Ammon's horn (tissue), 1 donor: ENCODE measurements at places on chromosomes 11 and 22.

- no peak for DNase-seq
Observed at GRCh38 chr11:69552951-69553350, 71.5 kb downstream of the LINC01488 start.

DNA sequence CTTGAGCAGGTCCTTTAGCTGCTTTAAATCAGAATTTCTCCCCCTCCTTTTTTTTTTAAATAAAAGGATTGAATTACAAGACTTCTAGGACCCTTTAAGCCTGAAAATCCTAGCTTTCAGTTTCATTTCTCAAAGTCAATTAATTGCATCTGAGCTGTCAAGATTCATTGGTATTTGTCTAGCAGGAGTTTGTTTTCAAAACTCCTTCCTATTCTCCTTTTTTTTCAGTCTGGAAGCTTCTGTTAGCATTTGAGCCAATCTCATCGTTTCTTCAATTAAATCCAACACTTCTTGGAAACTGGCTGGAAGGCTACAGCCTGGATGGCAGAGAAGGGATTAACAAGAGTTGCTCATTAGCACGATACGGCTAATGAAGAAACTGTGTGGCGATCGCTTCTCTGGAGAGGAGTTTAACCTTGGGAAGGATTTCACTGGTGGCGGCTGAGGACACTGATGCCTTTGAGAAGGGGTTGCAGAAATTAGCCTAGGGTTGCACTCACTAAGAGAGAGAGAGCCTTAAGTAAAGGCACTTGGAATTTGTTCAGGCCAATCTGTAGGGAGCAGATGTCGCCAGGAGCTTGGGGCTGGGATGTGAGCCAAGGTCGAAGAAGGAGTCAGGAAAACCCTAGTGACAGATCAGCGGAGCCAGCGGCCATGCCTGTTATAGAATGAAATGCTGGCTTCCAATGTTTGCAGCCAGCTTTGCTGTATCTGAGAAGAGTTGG is 43.8 kb upstream of the API5 start:
- peak; percentile 51 for DNase-seq

GRCh38 chr11:16933756-16934603 is 80.2 kb downstream of the PLEKHA7 start:
- DNase-seq, result no peak

- DNase-seq, result no peak
Observed at GRCh38 chr22:44616461-44616860, 85.5 kb upstream of the PRR5 start.

GRCh38 chr22:48052621-48052890 is 1290.1 kb downstream of the TBC1D22A start:
- no peak for DNase-seq

DNA sequence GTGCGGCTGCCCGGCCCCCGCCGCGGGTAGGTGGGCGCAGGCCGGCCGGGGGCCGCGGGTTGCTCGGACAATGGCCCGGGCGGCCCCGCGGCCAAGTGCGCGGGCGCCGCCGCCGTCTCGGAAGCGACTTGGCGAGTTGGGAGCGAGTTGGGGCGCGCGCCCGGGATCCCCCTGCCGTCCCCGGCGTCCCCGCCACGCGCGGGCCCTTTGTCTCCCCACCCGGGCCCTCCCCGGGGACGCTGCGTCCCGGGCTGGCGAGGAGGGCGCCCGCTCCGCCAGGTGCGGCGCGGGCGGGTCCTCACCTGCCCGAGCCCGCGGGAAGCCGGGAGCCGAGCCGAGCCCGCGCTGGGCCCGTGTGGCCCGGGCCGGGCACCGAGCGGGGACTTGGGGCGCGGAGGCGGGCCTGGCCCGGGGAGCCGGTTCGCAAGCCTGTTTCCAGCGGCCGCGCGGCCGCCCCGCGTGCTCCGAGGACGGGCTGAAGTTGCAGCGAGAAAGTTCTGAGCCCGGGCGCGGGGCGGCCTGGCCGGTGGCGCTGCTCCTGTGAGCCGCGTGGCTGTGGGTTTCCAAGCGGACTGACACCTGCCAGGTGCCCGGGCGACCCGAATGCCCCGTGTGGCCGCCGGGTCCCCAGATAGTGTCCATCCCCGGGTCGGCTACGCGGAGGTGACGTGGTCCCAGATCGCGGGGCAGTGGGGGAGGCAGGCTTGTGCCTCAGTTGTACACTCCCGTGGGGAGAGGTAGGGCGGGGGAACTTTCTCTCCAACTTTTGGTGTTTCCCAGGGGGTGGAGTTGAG is 586 bp downstream of the LRP5 start:
- no peak for DNase-seq

DNA sequence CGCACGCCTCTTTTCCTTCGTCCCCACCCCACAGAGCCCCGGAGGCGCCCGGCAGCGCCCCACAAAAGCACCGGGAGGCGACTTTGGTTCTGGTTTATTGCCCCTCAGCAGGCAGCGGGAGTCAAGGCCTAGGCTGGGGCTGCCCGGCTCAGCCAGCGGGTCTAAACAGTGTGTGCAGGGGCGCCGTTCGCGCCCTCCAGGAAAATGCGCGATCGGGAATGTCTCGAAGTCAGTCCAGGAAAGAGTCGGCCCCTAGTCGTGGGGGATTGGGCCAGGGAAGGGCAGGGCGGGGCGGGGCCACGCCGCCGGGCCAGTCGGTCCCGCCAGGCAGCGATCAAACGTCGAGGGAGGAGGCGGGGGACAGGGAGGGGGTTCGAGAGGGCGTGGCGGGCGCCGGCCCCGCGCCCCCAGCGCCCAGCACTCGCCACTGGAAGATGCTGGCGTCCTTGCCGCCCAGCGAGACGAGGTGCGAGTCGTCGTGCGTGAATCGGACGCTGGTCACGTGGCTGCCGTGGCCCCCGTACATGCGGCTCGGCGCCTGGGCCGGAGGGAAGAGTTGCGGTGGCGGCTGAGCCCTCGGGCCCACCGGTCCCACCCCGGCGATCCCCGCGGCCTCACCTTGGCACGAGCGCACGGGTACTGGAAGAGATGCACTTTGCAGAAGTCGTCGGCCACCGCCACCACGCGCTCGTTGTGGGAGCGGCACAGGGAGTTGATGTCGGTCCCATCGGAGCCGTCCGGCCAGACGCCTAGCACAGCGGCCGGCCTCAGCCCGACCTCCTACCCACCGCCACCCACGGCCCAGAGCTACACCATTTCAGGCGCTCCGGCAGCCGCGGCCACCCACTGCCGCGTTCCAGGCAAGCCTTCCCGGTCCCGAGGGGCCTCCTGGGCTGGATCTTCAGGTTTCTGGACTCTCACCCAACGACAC is 741 bp upstream of the MTA2 start:
- DNase-seq, result peak; percentile 84

DNA sequence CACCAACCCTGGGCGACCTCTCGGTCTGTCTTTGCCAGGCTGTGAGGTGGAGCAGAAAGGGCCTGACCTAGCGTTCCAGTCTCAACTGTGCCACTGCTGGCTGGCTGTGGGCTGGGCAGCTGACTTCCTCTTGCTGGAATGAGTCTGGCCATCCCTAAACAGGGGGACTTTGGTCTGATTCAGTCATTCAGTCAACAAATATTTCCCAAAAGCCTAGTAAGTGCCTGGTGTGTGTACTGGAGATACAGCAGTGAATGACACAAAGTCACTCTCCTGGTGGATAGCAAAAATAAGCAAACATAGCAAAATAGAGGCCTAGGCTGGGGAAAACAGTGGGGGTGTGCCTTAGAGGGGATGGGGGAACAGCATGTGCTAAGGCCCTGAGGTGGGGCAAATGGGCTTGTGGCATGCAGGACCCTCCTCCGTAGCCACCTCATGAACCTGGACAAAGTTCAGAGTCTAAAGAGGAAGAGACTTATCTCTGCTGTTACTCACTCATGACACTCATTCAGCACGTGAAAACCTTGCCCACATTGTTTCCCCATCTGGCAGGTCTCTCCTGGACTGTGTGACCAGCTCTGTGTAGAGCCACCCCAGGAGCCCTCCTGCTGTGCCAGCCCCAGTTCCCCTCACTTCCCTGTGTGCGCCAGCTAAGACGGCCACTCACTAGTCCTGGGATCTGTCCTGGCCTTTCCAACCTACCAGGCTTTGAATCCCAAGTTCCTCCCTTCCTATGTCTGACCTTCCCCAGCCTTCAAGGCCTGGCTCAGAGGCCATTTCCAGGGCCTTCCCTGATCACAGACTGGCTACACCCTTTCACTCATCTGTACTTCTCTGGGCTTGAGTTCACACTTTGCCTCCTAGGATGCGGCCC is 4.7 kb downstream of the GUCD1 start:
- DNase-seq, result no peak

- DNase-seq, result peak; percentile 95
Observed at GRCh38 chr11:116312570-116313391, 460.0 kb downstream of the BUD13 start.

GRCh38 chr11:102495161-102496042 is 35.1 kb downstream of the MMP7 start:
- peak; percentile 93 for DNase-seq

- DNase-seq, result no peak
Observed at GRCh38 chr11:85845124-85845631, 10.0 kb upstream of the CCDC83 start.

DNA sequence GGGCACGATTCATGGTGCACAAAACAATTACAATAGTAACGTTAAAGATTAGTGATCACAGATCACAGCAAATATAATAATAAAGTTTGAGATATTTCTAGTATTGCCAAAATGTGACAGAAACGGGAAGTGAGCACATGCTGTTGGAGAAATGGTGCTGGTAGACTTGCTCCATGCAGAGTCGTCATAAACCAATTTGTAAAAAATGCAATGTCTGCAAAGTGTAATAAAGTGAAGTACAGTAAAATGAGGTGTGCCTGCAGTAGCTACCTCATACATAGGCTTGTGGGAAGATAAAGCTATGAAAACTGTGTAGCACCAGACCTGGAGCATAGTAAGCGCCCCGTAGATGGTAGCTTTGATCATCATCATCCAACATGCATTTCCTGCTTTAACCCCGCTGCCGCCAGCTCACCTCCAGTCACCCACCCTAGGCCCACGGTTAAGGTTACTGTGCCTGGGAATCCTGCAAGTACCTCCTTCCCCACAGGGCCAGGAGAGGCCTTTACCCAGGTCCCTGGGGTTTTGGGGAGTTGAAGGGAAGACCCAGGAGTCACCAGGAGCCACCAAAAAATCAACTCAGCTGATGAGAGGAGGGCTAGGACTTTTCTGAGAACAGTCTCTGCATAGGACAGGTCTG is 59.2 kb downstream of the MYO7A start:
- DNase-seq, result no peak

GRCh38 chr11:8989453-8989852 is 14.3 kb downstream of the NRIP3 start:
- DNase-seq, result no peak

DNA sequence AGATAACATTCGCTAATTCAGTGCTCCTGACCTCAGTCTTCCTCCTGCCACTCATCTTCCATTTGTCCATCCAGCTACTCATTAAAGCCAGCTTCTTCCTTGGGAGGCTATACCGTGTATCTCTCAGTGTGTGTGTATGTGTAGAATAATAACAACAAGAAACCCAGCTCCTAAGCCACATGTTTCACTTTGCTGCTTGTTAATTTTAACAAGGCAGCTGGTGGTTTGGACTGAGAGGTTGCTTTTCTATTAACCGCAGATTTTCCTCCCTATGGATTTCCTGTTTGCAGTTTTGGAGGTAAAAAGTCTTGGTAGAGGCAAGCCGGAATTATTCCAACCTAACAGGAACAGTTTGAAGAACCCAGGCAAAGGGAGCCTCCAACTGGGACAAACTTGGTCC is 165.0 kb downstream of the ADAMTS15 start:
- no peak for DNase-seq

- DNase-seq, result no peak
Observed at GRCh38 chr22:27296091-27296675, 505.4 kb downstream of the MN1 start.

- DNase-seq, result no peak
Observed at GRCh38 chr22:48709976-48710375, 1117.7 kb downstream of the BRD1 start.

DNA sequence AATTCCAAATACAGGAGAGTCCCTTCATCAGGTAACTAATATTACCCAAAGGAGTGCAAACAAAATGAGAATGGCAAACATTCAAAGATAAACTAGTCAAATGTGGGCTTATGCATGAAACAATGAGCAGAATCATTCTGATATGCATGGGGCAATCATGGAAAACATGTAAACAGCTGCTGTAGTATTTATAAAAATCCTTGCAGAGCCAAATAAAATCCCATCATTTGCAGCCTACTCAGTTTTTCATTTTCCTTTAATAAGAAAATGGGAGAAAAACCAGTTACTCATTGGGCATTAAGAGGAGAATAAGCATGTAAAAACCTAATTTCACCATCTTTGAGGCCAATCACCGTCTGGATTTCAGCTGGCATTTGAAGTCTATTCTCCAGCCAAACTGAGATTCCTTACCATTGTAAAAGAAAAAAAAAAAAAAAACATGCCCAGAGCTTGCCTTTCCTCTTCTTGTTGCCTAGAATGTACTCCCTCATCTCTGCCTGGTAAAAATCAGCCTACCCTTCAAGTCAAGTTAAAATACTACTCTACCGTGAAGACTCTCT is 249.1 kb downstream of the TTC28 start:
- DNase-seq, result no peak

DNA sequence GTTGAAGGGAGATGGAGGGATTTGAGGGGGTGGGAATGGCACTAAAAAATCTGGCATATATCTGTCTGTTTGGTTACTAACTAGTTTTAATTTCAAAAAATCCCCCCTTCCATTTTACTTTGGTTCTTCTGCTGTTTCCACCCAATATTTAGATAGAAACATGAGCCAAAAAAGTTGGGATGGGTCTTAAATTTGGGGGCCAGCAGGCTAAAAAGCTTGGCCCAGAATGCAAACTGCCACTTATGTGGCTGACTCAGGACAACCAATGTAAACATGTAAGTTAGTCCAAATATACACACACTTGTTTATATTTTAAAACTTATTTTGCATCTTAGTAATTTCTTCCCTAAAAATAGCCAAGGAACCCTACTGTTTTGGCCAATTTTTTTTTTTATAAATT is 35.7 kb downstream of the LGR4 start:
- DNase-seq, result no peak

DNA sequence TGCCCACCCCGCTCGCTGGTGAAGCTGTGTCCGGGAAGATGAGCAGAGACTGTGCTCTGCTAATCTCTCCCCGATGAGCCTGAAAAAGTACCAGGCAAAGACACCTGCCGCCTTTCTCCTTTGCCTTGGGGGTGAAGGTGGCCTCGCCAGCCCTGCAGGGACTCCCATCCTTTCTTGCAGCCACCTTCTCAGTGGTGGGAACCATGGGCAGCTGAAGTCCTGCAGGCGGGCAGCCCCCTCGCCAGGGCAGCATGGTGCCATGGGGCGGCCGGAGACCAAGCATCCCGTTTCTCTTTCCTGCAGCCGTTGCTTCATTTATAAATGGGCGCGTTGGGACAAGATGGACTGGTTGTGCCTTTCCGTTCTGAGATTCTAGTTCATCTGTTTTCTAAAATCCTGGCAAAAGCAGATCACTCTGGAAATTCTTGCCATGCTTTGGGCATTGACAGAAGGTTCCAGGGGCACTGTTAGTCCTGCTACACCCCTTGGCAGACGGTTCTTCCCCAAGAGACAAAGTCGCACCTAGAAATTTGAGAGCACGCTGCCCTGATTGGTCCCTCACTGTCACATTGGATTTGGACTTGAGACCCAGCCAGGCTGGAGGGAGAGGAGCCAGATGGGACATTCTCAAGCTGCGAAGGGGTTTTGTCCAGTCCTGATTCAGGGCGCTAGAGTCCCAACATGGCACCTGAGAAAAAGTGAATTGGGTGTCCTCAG is 7.5 kb downstream of the CTTN start:
- no peak for DNase-seq

- DNase-seq, result no peak
Observed at GRCh38 chr11:63868399-63869064, 29.6 kb downstream of the MARK2 start.
